ENCODE measurements at places on chromosomes 12 and 14.

DNA sequence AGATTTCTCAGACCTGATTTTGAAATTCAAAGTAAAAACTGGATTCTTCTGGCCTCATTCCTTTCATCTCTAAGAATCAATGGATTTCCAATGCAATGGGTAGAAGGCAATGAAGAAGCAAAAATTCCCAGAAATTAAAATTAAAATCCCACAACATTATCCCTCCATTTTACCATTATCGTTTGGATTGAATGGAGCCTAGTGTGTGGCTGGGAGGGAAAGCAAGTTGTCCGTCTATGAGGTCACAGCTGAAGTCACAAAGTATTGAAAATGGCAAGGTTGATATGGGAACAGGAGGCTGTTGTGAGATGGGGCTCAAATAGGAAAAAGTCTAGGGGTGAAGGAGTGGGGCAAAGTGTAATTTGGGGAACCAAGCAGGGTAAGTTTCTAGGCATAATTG, at the start of gene C12orf54:
C12orf54 (plus strand) TSS at position 301 of the 400 bp plus-strand sequence. CDS start 799 bp downstream, outside the sequence.
- no peak for DNase-seq

GRCh38 chr12:111268738-111269572, 99.9 kb downstream of the PHETA1 start:
- DNase-seq: no peak

GRCh38 chr12:90628213-90628612, 326.8 kb downstream of the CCER1 start:
- no peak for DNase-seq

DNA sequence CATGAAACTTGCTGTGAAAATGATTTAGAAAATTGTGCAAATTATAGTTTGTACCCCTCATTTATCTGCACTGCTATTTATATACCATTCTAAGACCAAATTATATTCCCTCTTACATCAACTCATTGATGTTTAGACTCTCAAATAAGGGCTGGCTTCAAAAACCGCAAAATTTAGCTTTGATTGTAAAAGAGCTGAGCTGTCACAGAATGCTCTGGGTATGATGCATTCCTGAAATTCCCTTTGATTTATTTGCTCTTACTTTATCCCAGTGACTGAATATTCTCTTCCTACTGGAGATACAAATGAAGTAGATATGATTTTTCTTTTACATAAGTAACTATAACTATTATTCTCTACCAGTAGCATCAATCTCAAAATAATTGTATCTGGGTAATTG, 78.0 kb upstream of the TMTC2 start:
- DNase-seq: no peak

- DNase-seq: no peak
Observed at GRCh38 chr12:75890141-75890540, 141.4 kb downstream of the PHLDA1 start.

GRCh38 chr12:51837286-51837685, 11.2 kb downstream of the FIGNL2 start:
- no peak for DNase-seq

- no peak for DNase-seq
Observed at GRCh38 chr12:57329219-57329618, 78.2 kb upstream of the STAC3 start.

- peak; percentile 11 for DNase-seq
Observed at GRCh38 chr14:67526676-67527459, 6.2 kb upstream of the PLEKHH1 start.

DNA sequence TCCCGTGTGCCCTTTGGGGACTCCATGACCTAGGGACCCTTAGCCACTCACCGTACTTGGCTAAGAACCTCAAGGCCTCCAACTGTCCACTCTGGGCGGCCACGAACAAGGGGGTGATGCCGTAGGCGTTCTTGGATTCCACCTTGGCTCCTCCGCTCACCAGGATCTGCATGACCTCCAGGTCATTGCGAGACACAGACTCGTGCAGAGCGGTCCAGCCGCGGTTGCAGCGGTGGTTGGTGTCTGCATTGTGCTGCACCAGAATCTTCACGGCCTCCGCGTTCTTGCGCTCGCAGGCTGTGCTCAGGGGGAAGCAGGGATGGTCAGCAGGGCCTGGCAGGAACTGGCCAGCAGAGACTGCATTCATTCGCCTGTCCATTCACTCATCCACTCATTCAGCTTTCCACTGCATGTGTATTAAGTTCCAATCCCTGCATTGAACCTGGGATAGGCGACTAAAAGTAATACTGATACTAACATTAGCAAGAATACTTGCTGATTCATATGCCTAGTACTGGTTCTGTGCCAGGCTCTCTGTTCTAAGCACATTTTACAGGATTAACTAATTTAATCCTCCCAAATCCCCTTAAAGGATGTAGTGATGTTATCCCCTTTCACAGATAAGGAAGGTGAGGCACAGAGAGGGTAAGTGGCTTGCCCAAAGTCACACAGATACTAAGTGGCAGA, 23.9 kb downstream of the FAM181A start:
- DNase-seq: no peak

- no peak for DNase-seq
Observed at GRCh38 chr12:7206691-7207090, 17.2 kb downstream of the PEX5 start.

DNA sequence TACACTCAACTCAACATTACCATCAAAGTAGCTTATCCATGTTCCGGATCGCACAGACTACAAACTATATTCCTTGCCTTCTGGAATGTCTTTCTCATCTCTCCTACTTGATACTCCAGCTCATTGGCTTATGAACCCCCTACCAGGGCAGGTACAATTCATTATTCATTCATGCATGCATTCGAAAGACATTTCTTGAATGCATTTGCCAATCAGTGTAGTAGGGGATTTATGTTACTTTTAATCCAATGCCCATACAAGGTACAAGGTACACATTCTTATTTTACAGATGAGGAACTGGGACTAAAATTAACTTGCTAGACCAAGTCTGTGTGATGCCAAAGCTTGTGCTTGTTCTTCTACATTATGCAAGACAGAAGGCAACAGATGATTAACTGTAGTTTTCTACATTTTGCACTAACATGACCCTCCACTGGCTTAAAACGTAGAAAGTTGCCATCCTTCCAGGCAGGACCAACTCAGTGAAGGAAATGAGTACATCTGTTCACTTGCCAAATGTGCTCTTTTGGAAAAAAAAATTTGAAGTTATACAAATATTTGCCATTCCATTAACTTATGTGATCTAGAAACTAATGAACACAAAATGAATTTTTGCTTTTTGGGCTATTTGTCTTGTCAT, 53.8 kb upstream of the KCNJ8 start:
- DNase-seq: no peak

GRCh38 chr12:70005864-70006618, 181.0 kb downstream of the MYRFL start:
- no peak for DNase-seq

DNA sequence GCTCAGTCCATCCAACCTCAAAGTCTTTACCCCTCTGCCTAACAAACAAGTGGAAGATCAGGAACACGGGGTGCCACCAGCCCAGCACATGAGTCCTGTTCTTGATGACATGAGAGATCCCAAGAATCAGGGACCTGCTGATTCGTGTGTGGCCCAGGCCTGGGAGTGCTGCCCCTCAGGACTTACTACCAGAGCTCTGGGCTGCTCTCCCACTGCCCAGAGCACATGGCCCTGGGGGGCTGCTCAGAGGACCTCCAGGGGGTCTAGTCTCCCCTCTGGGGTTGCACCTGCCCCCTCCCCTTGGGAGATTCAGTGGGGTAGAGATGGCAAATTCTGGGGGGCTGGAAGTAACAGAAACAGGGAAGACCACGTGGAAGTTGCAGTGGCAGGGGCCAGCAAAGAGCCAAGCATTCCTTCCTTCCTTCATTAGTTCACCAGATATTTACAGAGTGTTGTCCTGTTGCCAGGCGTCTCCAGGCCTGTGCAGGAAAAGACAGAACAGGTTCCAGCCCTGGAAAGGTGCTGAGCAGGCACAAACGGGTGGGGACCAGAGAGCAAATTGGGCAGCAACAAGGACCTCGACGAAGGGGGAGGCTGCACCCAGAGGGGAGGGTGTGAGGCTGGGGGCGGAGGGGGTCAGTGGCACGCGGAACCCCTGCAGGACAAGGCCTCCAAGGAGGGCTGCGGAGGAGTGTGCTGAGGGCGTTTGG, 45.1 kb upstream of the MEG3 start:
- DNase-seq: no peak

- peak; percentile 24 for DNase-seq
Observed at GRCh38 chr12:57401165-57401564, 29.7 kb downstream of the R3HDM2 start.

- DNase-seq: no peak
Observed at GRCh38 chr12:92540782-92541423, 161.9 kb upstream of the PLEKHG7 start.

GRCh38 chr12:113467502-113468364, 3.9 kb downstream of the LHX5 start:
- no peak for DNase-seq
